ENCODE measurements at places on chromosomes 6 and 20.

GRCh38 chr20:6530254-6530653 lies 237.2 kb upstream of the BMP2 start:
- DNase-seq: peak; percentile 1

DNA sequence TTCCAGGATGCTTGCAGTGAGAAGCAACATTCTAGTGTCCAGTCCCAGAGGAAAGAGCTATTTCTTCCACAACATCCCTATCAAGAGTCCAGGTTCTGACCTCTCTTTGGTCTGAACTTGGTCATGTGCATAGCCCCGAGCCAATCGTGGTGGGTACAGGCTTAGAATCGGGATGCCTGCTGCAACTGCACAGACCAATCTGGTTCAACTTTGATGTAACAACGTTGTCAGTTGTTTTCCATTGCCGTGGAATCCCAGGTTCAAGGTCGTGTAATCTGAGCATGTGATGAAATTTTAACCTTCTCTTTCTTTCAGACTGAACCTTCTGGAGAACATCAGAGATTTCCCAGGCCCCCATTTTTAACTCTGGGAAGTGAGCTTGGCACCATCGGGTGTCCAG lies 130.5 kb downstream of the ANKRD60 start:
- no peak for DNase-seq

GRCh38 chr20:61129311-61129710 lies 122.8 kb upstream of the CDH4 start:
- no peak for DNase-seq

DNA sequence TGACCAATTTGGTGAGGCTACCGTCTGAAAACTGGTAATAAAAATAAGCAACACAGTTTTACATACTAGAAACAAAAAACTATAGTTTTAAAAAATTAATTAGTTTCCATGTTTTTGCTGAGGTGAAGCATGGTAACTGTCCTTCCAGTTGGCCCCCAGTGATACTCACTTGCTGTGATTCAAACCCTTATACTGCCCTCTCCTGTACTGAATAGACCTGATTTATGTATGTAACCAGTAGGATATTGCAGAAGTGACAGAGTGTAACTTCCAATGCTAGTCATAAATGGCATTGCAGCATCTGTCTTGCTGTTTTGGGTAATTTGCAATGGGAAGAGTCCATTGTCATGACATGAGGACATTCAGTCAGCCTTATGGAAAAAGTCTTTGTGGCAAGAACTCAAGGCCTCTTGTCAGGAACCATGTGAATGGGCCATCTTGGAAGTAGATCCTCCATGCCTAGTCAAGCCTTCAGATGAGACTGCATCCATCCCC lies 8.9 kb upstream of the CHD6 start:
- no peak for DNase-seq

DNA sequence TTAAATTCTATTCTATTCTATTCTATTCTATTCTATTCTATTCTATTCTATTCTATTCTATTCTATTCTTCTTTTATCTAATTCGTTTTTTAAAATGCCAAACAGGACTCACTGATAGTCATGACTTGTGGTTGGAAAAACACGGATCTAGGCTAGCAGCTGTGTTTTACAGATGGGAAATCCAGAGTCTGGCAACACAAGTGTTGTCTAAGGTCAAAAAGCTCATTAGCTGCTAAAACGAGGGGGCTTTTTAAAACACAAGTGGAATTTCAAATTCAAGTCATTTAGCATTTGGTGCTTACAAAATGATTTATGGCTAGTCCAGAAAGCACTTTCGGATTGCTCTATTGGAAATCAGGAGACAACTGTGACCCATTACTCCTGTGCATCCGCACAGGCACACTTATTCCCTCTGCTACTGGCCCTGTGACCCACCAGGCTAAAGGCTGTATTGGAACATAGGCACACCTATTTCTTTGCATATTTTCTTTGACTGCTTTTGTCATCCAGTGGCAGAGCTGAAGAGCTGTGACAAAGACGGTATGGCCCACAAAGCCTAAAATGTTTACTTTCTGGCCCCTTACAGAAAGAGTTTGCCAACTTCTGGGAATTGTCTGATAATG lies 17.8 kb upstream of the MLIP start:
- DNase-seq: no peak

- no peak for DNase-seq
Measured at GRCh38 chr6:131215219-131215618, 80.0 kb downstream of the AKAP7 start.

DNA sequence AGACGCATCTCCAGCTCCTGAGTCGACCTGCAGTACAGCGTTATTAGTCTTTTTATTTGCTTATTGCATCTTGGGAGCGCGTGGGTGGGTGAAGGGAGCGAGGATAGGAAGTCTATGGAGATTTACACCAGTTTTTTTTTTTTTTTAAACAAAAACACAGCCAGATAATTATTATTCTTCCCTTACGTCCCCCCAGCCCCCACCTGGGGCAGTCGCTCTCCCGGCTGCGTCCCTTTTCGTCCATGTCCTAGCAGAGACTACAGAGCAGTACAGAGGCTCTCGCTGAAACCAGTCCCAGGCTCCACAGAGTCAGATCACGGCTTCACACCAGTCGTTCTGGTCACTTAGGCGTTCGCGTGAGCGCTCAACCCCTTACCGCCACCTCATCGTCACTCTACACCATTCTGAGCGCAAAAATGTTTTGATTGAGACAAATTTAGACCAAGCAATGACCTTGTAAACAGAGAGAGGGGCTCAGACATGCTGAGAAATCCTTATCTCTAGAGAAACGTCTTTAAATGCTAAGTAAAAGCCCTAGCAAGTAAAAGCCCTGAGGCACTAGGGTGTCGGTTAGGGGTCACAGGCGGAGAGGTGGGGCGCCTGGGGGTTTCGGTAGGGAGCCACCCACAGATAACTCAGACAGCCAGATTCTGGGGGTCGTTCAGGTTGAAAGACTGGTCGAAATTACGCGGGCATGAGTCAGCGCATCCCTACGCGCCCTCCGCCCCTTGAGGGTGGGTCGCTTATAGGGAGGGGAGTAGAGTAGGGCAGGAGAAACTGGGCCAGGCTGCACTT lies 975 bp upstream of the PPT2 start:
- DNase-seq: peak; percentile 75

DNA sequence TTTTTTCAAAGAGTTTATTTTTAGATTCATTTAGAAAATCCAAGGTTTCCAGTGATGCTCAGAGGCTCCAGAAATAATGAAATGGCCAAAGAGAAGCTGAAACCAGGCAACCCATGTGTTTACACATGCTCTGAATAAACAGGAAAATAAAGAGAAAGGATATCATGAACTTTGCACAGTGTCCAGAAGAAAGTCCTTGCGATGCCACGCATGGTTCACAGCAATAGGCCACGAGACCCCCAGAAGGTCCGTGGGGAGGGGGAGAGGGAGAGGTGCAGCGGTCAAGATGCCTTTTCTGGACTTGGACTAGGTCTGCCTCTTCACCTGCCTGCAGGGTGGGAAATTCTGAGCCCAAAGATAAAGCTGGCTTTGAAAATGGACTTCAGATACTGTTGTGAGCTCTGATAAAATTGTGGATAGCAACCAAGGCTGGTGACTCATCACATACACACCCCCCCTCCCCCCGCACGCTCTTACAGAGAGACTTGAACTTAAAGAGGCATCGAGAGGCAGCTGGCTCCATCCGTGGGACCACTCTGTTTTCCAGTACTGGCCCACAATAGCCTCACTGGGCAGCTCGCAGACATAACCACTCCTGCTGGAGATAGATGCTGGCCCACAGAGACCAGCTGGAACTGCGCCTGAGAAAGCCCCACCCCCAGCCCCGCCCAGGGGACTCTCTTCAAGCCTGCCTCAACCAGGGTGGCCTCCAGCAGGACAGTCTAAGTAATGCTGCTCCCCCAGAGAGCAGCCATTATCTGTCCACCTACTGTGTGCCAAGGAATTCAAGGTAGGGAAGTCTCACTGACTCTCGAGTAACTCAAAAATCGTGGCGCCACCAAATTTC lies 21.2 kb upstream of the NFATC2 start:
- peak; percentile 87 for DNase-seq

GRCh38 chr20:36491901-36492617 lies 49.3 kb upstream of the MYL9 start:
- peak; percentile 63 for DNase-seq

- DNase-seq: no peak
Measured at GRCh38 chr20:47781632-47782031, 3.6 kb downstream of the SULF2 start.

- DNase-seq: peak; percentile 46
Measured at GRCh38 chr6:105135056-105135455, 44.8 kb downstream of the POPDC3 start.

DNA sequence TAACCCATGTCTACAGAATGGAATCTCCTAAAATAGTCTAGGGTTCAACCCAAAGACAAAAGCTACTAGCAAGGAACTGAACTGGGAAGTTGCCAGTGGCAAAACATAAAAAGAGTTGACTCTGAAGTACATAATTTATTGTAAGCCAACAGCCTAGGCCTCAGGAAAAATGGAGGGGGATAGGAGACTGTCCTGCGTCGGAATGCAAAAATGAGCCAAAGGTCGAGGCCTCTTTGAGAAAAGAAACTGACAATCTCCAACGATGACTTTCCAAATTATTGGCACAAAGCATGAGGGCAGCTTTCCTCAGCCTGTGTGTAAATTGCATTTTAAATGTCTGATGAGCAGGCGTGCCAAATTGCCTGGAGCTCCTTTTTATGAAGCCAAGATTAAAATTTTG lies 2.1 kb downstream of the COL12A1 start:
- peak; percentile 83 for DNase-seq

GRCh38 chr6:149896491-149896890 lies 1.4 kb downstream of the RAET1E start:
- peak; percentile 64 for DNase-seq

GRCh38 chr6:107715550-107716321 lies 108.4 kb downstream of the SCML4 start:
- no peak for DNase-seq

Measured in EH (cell line).